ENCODE measurements at places on chromosomes 1 and 21.

GRCh38 chr1:71285529-71285928 lies 204.7 kb upstream of the ZRANB2 start:
- no peak for DNase-seq
- H3K27ac ChIP-seq: no peak overlapping the region
- H3K4me3 ChIP-seq: no peak overlapping the region
- H3K36me3 ChIP-seq: no peaks in the 10 kb centered on the region

DNA sequence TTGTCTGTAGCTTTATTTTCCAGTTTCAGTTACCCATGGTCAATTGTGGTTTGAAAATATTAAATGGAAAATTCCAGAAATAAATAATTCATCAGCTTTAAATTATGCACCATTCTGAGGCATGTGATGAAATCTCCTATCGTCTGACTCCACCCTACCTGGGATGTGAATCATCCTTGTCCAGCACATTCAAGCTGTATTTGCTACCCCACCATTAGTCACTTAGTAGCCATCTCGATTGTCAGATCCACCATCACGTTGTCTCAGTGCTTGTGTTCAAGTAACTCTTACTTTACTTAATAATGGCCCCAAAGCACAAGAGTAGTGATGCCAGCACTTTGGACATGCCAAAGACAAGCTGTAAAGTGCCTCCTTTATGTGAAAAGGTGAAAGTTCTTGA lies 4.0 kb downstream of the STPG1 start:
- no peak overlapping the region for H3K27ac ChIP-seq
- H3K27me3 ChIP-seq: no peaks in the 10 kb centered on the region
- no peaks in the 10 kb centered on the region for H3K36me3 ChIP-seq
- no peak for DNase-seq
- peaks cover 14% of the 10 kb centered on the region for H3K4me1 ChIP-seq

DNA sequence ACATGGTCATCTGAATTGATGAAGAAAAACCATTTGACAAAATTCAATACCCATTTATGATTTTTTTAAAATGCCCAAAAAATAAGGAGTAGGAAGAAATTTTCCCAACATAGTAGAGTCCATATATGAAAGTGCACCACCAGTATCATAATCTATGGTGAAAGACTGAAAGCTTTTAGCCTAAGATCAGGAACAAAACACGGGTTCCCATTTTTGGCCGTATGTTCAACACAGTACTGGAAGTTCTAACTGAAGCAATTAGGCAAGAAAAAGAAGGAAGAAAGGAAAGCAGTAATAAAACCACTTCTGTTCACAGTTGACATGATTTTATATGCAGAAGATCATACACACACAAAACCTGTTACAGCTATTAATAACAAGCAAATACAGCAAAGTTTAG lies 227.8 kb upstream of the RAB4A start:
- no peaks in the 10 kb centered on the region for H3K36me3 ChIP-seq
- no peaks in the 10 kb centered on the region for H3K27me3 ChIP-seq
- H3K27ac ChIP-seq: no peak overlapping the region
- H3K4me1 ChIP-seq: peaks cover 1% of the 10 kb centered on the region
- no peak for DNase-seq

- no peak overlapping the region for H3K27ac ChIP-seq
- DNase-seq: no peak
- peaks cover 21% of the 10 kb centered on the region for H3K36me3 ChIP-seq
- H3K4me3 ChIP-seq: peak overlapping the region; percentile 86
- peaks cover 53% of the 10 kb centered on the region for H3K4me1 ChIP-seq
Measured at GRCh38 chr1:114509596-114510273, 1.3 kb downstream of the TRIM33 start.

DNA sequence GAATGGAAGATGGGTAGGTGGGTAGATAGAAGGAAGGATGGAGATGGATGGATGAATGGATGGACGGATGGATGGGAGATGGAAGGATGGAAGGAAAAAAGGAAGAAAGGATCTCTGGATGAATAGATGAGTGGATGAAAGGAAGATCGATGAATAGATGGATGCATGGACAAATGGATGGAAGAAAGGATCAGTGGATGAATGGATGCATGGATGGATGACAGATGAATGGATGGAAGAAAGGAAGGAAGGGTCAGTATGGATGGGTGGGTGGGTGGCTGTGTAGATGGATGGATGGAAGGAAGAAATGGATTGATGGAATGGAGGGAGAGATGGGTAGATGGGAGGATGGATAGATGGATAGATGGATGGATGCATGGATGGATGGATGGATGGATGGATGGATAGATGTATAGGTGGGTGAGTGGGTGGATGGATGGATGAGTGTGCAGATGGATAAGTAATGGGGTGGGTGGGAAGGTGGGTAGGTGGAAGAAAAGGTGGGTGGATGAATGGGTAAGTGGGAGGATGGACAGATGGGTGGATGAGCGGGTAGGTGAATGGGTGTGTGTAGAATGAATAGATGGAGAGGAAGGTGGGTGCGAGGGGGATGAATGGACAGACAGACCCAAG lies 14.6 kb downstream of the KIF17 start:
- no peak for DNase-seq
- H3K4me3 ChIP-seq: no peak overlapping the region
- no peak overlapping the region for H3K27ac ChIP-seq
- no peaks in the 10 kb centered on the region for H3K27me3 ChIP-seq

DNA sequence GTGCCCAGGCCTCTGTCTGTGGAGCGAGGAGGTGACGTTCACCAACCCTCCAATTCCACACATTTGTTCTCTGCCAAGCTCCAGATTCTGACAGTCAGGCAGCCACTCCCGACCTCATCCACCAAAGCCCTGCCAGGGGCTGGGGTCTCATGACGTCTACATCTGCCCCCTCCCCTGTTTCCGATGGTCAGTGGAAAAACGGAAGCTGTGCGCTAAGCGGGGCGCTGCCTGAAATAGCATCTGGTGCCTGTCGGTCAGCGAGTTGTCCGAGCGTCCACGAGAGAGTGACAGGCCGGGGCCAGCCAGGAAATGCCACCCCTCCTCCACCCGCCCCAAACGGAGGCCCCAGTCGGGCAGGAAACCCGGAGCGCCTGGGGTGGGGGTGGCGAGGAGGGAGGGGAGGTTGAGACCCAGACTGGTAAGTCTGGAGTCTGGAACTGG lies 3.2 kb upstream of the TAL1 start:
- H3K27me3 ChIP-seq: peaks cover 37% of the 10 kb centered on the region
- no peak for DNase-seq
- H3K4me1 ChIP-seq: peaks cover 34% of the 10 kb centered on the region
- no peak overlapping the region for H3K4me3 ChIP-seq
- H3K36me3 ChIP-seq: no peaks in the 10 kb centered on the region
- H3K27ac ChIP-seq: no peak overlapping the region

All from CD4-positive, alpha-beta T cell (primary cell).